ENCODE measurements at places on chromosomes 6 and 20.

- peak; percentile 46 for DNase-seq
Measured at GRCh38 chr6:169961772-169962561, 210.5 kb downstream of the ERMARD start.

DNA sequence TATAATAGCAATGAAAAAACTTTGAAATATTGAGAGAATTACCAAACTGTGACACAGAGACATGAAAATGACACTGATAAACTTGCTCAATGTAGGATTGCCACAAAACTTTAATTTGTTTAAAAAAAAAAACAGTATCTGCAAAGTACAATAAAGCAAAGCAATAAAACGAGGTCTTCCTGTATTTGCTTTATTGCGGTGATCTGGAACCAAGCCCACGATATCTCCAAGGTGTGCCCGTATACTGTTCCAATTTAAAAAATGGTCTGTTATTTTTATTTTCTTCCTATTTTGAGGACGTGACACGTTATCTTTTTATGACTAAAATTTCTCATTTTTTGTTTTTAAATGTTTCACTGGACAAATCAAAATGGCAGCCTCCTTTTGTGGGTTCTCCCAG, 25.5 kb downstream of the EYA2 start:
- no peak for DNase-seq

GRCh38 chr6:30819297-30819917, 64.9 kb upstream of the DDR1 start:
- DNase-seq, result peak; percentile 60

DNA sequence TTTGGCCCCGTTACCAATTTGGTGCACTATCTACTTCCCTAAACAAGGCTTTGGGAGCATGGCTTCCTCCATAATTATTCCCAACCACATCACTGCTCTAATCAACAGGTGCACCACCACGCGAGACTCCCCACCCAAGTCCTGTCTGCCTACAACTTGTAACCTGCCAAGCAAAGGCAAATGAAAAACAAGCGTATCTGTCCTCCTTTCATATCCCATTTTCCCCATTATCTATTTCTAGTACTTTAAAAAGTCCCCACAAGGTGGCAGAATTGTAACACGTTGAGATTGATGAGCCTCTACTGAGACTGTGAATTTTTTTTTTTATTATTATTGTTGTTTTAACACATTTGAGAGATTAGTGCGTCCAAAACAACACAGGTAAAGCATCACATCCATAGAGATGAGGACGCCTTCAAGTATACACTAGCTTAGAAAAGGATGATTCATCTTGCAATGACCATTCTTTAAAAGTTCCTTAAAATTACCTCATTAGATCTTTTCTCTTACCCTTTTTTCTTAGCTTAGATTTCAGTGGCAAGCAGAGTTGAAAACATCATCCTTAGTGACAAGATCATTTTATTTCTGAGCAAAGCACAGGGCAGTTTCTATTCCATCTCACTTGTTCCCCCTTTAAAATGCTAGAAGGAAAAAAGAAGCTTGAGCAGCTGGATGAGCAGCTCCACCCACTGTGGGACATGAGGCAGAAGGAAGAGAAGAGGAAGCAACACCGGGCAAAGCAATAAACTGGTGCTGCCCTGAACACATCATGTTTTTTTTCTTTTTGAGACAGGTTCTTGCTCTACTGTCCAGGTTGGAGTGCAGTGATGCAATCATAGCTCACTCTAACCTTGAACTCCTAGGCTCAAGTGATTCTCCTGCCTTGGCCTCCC, 210.8 kb downstream of the ARHGAP18 start:
- DNase-seq, result peak; percentile 65

DNA sequence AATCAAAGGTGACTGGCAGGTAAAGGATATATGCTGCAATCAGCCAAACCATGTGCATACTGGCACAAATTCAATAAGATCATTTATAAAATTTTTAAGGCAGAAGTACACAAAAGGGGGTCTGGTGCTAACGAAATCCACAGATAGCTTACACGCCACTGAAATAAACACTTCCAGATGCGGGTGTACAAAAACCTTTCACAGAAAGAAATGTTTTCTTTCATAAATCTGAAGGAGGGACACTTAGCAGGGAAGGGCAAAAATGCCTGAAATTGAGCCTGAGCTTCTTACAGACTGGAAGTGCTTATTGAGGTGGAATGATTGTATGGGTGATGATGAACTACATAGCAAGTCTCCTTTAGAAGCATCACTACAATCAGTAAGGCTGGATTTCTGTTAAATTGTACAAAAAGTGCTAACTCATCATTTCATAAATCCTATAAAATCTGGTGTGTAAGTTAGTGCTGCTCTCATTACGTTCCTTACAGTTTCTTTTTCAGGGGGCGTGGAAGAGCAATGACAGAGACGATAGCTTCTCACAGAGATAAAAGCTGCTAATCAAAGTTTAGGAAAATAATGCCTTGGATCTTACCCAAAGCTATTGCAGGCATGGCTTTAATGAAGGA, 409.3 kb upstream of the RUNX2 start:
- peak; percentile 49 for DNase-seq

DNA sequence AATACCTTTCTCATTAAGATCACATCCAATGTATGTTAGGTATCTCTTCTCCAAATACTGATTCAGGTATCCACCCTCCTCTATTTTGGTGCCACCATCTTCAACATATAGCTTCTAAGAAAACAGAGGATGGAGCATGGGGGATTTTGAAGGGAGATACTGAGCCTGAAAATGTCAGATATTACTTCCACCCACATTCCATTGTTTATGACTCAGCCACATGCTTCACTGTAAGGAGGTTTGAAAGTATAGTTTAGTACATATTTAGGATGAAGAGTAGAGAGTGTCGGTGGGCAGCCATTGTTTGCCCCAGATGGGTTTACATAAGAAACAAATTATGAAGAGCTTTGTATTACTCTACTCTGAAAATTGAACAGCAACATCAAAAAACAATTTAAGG, 286.7 kb downstream of the TFAP2B start:
- DNase-seq, result peak; percentile 1

DNA sequence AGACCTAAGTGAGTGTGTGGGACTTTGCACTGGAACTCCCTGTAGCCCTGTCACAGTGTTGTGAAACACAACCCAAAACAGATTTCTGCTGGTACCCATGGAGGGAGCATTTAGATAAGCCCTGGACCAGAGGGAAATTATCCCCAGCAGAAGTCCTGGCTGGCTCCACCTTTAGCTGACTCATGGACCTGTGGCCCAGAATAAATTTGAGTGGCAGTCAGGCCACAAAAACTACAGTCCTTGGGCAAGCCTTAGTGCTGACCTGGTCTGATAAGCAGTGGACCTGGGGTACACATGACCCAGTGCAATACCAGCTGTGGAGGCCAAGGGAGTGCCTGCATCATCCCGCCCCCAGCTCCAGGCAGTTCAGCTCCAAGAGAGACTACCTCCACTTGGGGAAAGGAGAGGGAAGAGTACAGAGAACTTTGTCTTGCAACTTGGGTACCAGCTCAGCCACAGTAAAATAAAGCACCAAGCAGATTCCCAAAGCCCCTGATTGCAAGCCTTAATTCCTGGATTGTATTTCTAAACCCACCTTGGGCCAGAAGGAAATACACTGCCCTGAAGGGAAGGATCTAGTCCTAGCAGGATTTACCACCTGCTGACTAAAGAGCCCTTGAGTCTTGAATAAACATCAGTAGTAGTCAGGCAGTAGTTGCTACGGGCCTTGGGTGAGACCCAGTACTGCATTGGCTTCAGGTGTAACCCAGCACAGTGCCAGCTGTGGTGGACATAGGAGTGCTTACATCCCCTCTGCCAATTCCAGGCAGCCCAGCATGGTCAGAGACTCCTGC, 140.4 kb upstream of the COL21A1 start:
- no peak for DNase-seq

- DNase-seq, result no peak
Measured at GRCh38 chr6:110542311-110543024, 66.1 kb upstream of the SLC22A16 start.

DNA sequence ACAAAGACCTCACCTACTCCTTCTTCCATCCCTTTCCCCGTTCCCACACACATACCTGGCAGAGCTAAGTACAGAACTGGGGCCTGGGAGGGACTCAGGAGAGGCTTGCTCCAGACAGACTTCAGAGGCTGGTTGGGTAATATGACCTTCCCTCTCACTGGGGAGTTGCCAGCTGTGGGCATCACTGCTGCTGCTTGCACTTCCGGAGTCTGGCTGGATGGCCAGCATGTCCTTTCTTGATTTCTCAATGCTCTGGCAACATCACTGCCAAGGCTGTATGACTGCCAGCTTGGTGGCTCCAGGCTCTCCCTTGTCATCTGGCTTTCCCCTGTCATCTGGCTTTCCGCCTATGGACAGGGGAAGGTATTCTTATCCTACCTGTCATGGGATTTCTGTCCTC, 47.8 kb downstream of the CDH22 start:
- no peak for DNase-seq

DNA sequence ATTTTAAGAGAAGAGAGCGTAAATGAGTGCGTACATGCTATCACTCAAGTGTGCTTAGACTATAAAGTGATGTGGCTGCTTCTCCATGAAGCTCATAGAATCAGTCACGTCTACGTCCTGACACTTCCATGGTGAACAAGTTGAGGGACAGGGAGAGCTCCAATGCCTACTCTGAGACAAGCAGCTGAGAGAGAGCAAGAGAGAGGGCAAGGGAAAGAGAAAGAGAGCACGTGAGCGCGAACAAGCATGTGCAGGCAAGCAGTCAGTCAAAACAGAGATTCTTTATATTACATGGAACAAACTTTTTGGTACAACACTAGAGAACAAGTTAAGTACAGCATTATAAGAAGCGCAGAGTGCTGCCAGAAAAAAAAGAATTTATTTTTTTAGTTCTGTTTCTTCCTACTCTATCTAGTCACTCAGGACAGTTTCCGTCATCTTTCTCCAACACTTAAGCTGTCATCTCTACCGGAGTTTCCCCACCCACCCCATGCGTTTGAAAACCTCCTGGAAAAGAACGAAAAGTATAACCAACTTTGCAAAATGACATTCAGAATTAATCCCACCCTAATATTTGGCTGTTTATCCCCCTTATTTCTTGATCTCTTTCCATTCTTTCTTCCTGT, 61.8 kb downstream of the EPB41L2 start:
- no peak for DNase-seq

GRCh38 chr20:63686492-63687321, 9.7 kb upstream of the TNFRSF6B start:
- DNase-seq, result peak; percentile 72

All from fibroblast of skin of right biceps (primary cell).